Hematopoietic multipotent progenitor cell treated with erythropoietin and hydrocortisone succinate and interleukin-3 and kit ligand, for 4 days (in vitro differentiated cells): ENCODE measurements at places on chromosomes 3 and 15.
A peak's percentile ranks its signal among the peaks of the same experiment; 100 is the strongest.

DNA sequence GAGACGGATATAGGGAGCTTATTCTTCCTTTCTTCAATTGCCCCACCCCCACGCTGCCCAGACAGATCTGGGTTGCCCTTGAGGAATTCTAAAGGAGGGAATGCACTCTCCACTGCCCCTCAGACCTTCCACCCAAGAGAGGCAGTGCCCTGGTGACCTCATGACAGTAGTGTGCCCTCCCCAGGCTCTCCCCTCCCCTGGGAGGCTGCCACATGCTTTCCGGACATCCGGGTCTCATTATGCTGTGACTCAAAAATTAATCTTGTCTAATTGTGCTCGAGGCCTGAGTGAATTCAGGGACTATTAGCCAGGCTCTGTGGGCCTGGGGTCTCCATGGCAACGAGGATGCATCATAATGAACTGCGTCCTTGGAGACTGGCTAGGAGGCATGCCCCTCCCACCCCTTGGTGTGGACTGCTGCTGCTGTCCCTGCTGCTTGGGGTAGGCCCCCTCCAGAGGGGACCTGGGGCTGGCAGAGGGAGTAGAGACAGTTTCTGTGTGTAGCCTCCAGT lies 20.8 kb downstream of the CORO2B start:
- no peak for DNase-seq

DNA sequence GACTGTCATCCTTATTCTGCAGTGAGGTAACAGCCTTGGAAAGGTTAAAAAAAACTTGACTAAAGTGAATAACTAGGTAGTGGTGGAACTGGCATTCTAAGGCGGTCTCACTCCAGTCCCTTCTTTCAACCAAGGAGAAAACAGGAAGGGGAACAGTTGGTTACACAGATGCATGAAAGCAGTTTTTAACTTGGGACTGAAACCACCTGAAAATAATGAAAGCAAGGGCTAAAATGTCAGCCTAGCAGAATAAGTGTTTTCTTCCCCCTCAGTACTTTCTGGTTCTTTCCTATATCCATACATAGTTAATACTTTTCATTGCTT lies 748 bp upstream of the AVEN start:
- DNase-seq = peak; percentile 52

GRCh38 chr15:56491110-56491722 lies 26.3 kb upstream of the MNS1 start:
- peak; percentile 89 for DNase-seq

DNA sequence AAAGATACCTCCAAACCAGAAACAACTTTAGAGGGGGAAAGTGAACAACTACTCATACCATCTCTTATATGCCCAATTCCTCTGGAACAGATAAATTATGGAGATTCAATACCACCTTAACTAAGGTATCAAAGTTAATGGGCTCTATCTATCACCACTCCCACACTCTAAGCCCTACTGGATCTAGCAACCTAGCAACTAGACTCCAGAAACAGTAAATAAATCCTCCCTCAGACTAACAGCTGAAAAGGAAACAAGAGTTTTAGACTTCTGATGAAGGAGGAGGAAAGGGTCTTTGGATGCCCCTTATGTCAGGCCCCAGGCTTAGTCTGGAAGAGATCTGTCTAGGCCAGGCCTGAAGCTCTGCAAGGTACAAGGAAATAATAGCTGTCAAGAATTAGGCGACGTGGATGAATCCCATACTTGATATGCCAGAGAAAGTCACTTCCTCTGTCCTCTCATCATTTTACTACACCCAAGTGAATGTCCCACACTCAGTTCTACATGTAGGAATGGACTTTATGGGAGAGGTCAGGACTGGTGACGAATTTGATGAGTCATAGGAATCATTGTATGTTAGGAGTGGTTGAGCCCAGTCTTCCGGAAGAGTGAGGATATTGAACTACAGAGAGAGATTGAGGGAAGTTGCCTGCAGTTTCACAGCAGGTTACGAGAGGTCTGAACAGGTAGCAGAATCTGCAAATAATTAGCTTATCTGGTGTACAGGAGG lies 113.8 kb downstream of the AKAP13 start:
- DNase-seq = no peak
